ENCODE measurements at places on chromosomes 16 and 17.

DNA sequence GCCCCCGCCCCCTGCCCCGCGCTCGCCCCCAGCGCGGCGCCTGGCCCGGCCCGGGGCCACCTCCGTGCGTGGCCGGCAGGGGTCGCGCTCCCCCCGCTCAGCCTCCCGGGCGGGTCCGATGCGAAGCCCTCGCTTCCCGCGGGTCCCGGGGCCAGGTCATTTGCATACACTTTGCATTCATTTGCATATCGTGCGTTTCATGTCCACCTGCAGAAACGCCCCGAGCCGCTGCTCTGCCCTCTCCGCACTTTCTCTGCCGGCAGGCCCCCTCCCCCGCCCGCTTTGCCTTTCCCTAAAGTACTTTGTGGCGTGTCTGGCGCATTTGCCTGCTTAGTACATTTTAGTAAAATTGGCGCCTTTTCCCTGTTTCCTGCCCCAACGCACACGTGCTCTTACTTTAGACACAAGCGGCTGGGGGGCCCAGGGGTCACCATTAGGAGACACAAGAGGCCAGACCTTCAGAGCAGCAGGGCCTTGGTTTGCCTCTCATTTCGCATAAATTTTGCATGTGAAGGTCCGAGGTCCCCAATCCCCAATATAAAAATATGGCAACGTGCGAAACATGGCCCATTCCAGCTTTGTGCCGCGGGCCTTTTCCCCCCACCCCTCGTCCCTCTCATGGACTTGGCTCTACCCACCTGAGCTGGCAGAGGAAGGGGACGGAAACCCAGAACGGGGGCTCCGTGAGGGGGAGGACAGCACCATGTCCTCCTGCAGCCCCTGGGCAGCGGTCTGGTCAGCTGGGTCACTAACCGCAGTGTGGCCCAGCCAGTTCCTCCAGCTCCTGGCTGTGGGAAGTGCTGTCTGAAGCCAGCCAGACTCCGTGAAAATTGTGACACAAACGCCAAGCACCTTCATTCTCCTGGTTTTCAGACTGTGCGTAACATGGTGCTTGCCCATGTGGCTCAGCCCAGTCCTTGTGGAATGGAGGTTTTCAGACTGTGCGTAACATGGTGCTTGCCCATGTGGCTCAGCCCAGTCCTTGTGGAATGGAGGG lies 34.8 kb downstream of the CBFA2T3 start:
- DNase-seq, result peak; percentile 39

GRCh38 chr16:22123759-22124490 lies 31.6 kb downstream of the VWA3A start:
- DNase-seq, result peak; percentile 21

- no peak for DNase-seq
Observed at GRCh38 chr17:31378638-31379037, 12.8 kb upstream of the RAB11FIP4 start.

DNA sequence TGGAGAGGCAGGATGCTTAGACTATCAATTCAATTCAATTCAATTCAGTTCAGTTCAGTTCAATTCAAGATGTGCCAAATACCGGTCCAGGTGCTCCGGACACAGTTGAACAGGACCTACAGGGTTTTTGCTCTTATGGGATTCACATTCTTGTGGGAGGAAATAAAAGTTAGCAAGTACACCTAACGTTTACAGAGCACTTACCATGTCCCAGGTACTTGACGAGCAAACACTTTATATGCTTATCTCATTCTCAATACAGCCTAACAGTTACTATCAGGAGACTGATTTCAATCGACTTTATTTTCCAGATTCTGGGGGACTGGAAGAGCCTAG lies 467 bp upstream of the GDE1 start:
- DNase-seq, result no peak

DNA sequence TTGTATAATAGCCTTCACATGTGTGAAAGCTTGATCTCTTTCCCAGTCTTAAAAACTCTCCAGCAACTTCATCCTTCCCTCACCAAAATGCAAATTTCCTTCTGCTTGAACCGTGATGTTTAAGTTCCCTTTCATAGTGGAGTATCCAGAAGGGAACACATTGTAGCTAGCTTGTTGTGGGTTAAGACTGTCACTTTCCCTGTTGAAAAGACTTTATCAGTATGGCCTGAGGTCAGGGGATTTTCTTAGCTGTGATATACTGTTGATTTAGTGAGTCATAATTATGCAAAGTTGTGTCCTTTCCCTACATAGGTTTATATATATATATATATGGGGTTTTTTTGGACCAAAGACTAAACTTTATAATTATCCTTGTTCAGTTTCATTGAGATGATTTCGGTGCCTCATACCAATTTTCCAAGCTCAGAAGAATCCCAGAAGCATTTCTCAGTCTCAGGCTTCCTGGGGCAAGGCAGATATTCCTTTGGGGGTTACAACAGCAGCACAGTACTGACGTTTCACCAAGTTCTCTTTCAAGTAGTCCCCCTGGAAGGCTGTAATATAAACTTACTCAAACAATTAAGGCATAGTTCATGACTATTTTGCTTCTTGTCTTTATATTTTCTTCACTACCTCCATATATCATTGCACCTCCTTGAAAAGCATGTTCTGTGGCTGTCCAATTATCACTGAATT lies 35.7 kb downstream of the ESRP2 start:
- DNase-seq, result peak; percentile 5

GRCh38 chr16:1773703-1774447 lies 941 bp upstream of the MRPS34 start:
- DNase-seq, result no peak

DNA sequence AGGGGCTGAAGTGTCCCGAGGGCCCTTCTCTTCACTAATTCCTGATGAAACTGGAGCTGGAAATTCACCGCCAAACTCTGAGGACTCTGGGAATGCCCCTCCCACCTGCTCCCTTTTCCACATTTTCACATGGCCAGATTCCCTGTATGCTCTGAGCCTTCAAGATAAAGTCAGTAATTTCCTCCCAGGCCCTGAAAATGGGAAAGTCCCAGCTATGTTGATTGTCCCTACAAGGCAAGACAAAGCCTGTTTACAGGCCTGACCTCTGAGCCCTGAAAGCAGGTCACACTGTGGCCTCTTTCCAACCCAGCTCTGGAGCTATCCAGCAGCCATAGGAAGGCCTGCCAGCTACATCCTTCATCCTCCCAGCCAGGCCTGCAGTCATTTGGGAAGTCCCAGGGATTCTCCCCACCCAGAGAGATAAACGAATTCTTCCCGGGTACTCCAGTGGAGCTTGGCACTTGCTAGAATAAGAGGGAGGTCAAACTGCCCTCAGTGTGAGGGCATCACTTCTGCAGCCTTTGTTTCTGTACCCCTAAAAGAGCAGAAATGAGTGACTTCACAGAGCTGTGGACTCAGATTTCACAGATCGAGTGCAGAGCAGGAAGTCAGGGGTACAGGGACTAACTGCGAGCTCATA lies 19.6 kb upstream of the CCL2 start:
- no peak for DNase-seq

- no peak for DNase-seq
Observed at GRCh38 chr16:75097941-75098901, 18.4 kb downstream of the LDHD start.

GRCh38 chr17:75250009-75250471 lies 11.4 kb downstream of the GGA3 start:
- DNase-seq, result peak; percentile 86

- no peak for DNase-seq
Observed at GRCh38 chr17:75596320-75597087, 8.9 kb downstream of the MYO15B start.

- DNase-seq, result peak; percentile 66
Observed at GRCh38 chr17:63113167-63113566, 147.1 kb downstream of the TANC2 start.

DNA sequence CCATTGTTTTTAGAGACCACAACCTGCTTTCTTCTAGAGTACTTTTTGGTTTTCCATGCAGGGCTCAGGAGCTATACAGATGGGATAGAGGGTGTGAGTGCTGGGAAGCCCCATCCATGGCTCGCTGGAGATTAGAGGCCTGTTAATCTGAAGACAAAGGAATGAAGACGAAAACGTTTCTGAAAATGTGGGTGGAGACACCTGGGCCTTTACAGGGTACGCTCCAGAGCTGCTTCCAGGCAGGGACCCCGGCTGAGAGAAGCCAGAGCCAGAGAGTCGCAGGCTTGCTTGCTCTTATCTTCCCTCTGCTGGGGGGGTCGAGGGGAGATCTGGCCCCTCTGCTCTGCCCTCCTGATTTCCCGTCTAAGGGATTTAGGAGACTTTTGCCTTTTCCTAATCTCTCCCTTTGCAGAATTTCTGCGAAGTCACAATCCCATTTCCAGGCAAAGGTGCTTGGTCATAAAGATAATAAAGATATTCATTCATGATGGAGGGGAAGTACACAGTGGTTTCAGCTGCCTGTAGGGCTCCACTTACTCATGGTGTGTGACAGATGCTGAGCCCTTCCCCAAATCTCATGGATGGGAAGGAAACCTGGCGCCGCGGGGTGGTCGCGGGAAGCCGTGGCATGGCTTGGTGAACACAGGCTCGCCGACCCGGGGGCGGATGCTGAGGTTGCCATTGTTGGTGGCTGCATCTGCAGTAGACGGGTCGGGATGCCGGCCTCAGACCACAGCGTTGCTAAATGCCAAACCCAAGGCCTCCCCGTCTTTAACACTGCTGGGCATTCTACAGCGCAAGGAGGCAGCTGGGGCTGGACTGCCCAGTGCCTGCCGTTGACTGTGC lies 4.8 kb upstream of the SOCS3 start:
- DNase-seq, result peak; percentile 53

- DNase-seq, result no peak
Observed at GRCh38 chr16:10920726-10921427, 21.4 kb downstream of the DEXI start.

GRCh38 chr17:82440469-82440981 lies 10.0 kb downstream of the CYBC1 start:
- DNase-seq, result no peak

DNA sequence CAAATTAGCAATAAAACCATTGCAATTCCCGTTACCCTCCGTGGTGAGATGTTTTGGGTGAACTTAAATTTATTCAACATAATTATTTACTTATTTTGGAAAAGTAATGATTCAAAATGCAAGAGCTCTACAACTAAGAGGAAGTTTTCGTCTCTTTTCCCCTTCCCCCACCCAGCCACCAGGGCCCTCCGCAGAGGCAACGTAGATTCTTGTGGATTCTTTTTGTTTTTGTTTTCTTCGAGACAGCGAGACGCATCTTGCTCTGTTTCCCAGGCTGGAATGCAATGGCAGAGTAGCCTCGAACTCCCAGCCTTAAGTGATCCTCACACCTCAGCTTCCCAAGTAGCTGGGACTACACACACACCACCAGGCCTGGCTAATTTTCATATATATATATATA lies 19.2 kb downstream of the CCDC40 start:
- no peak for DNase-seq

GRCh38 chr17:27315796-27316465 lies 22.0 kb downstream of the WSB1 start:
- no peak for DNase-seq

DNA sequence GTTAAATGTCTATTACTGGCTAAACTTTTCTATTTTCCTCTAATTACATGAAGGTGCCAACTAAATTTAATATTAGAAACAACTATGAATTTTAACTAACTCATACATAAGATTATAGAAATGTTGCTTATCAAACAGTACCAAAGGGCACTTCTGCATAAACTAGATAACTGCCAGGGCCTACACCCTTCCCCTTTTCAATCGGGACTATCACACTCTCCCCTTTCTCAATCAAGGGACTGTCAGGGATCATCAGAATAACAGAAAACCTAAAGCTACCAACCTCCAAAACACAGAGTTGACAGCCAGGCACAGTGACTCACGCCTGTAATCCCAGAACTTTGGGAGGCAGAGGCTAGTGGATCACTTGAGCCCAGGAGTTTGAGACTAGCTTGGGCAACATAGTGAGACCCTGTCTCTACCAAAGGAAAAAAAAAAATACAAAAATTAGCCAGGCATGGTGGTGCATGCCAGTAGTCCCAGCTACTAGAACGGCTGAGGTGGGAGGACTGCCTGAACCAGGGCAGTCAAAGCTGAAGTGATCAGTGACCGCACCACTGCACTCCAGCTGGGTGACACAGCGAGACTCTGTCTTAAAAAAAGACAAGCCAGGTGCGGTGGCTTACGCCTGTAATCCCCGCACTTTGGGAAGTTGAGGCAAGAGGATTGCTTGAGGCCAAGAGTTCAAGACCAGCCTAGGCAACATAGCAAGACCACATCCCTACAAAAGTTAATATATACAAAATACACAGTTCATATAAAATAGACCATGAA lies 3.2 kb upstream of the PHLPP2 start:
- no peak for DNase-seq

DNA sequence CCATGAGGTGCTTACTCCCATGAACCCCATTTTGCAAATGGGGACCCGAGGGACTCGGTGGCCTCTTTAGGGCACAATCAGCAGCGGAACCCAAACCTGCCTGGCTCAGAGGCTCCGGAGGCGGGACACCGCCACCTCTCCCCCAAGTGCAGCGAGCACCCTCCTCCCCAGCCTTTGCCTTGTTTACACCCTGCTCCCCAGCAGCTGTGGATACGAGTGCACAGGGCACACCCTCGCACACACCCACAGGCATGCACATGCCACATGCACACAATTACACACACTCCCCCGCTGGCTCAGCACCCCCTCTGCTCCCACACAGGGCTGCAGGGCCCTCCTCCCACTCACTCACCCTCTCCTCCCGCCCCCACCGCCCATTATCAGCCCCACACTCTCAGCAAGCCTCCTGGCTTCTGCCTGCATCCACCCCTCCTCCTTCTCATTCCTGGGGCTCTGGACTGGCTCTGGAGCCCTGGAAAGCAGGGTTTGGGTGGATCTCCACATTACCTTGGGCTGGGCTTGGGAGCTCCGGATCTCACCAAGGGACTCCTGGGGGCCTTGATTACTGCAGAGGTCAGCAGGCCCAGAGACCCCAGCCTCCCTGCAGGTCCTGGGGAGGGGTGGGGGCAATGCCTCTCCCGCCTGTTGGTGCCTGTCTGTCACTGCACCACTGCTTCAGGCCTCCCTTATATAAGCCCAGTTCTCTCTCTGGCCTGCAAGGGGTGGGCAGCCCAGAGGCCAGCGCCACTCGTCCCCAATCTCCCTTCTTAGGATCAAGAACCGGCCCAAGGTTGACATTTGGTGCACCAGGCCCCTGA lies 6.4 kb downstream of the PDK2 start:
- DNase-seq, result no peak

GRCh38 chr16:69145658-69146057 lies 13.2 kb downstream of the UTP4 start:
- no peak for DNase-seq

- peak; percentile 86 for DNase-seq
Observed at GRCh38 chr16:30896889-30897733, 697 bp downstream of the CTF1 start.

DNA sequence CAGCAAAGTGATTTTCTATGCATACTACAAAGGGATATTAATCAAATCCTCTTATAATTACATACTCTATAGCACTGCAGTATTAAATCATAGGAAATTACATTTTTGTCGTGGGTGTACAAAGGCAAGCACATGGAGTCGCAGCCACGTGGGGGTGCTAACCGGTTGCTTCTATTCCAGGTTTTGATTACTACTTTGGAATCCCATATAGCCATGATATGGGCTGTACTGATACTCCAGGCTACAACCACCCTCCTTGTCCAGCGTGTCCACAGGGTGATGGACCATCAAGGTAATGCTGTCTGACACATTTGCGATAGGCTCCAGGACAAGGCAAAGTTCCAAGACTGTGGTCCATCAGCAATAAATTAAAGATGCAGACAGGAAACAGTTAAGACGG lies 60.1 kb downstream of the ARSG start:
- peak; percentile 85 for DNase-seq

- DNase-seq, result no peak
Observed at GRCh38 chr16:12688951-12689850, 114.5 kb downstream of the CPPED1 start.

GRCh38 chr17:63780507-63780906 lies 6.5 kb downstream of the DDX42 start:
- DNase-seq, result peak; percentile 65

All from SK-MEL-5 (cell line).